Ovary (tissue), 10 donors: ENCODE measurements at places on chromosomes 4 and X.

GRCh38 chrX:50073601-50074000 lies 127.2 kb downstream of the AKAP4 start:
- DNase-seq = no peak

DNA sequence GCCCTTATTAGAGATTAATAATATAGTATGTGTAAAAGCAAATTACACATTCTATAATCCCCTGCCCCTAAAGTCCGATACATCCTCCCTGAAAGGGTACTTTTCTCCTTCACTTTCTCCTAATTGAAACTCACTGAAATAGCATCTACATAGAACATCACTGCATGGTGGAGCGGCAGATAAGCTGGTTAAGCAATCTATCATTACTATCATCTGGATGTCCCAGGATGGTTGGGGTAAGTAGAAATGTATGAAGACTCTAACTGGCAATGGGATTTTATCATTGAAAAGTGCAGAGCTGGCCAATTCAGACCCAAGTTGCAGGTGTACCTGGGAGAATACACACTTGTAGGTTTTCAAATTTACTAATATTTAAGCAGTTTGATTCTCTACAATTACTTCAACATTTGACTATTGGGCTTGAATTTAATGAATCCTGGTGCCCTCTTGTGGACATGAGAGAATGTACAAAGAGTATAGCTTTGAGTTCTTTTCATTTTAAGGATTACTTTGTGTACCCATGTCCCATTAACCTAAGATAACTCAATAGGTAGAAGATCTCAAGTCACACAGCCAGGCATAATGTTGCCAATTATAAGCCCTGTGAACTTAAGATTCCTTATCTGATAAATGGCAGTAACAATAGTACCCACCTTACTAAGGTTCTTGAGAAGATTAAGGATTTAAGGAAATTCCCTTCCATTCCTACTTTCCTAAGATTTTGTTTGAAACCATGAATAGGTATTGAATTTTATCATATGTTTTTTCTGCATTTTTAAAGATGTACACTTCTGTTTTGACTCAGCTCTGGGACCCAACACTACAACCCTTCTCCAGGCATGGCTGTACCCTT lies 69.8 kb downstream of the SHROOM3 start:
- DNase-seq = no peak

GRCh38 chr4:110287130-110287529 lies 88.7 kb upstream of the ELOVL6 start:
- no peak for DNase-seq

GRCh38 chr4:52081216-52081615 lies 30.1 kb downstream of the SPATA18 start:
- DNase-seq = no peak

DNA sequence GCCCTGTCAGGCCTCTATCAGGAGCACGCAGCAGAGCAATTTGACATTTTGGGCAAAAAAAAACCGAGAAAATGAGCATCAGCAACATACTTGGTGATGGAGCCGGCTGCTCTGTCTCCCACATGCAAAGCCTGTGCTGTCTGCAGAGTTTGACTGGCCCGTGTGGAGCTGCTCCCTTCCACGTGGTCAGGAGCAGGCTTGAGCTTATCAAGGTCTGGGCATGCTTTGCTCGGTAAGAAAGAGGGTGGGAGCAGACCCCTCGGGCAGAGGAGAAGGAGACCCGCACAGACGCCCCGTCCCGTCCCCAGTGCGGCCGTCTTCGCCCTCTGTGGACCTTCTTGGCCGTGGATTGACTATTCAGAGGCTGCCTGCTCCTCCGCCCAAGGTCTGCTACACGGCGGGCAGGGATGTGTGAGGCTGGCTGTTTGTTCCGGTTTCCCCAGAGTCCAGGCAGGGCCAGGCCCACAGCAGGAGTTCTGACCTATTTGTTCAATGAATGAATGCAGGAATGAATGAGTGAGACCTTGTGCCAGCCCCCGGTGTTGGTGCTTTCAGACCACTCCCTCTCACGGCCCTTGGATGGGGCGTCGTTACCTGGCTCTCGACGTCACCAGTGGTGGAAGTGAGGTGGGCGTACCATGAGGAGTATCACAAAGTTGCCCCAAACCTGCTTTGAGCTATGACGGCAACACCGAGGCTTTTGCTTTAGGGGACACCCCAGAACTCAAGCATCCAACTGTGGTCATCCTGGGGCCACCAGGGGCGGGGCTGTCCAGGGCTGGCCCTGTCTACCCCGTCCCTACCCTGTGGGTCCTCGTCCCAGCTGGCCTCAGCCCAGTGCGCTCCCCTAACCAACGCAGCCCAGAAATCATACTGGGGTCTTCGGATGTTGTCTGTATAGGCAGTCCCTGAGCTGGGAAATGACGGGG lies 54.7 kb upstream of the ADRA2C start:
- DNase-seq = no peak

- no peak for DNase-seq
Measured at GRCh38 chr4:150229520-150229919, 151.3 kb downstream of the DCLK2 start.

DNA sequence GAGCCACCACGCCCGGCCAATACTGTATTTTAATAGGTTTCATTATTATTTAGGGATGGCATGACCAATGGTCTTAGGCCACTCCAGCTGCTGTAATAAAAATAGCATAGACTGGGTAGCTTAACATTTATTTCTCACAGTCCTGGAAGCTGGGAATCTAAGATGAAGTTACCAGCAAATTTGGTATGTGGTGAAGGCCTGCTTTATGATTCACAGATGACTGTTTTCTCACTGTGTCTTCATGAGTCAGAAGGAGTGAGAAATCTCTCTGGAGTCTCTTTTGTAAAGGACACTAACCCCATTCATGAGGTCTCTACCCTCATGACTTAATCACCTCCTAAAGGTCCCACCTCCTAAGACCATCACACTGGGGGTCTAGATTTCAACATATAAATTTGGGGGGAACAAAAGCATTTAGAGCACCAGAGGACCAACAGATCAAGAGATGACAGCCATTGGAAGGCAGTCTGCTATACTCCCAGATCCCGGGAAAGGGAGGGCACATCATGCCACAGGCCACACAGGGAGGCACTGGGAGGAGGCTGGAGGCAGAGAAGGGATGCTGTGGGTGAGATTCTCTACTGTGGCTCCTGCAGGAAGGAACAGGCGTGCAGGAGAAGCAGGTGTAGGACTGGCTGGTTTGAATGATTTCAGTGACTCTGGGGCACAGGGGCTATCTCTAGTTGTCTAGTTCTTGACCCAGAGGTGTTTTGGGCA lies 335.8 kb upstream of the SFRP2 start:
- no peak for DNase-seq

- DNase-seq = no peak
Measured at GRCh38 chr4:109494563-109494962, 60.9 kb downstream of the SEC24B start.

DNA sequence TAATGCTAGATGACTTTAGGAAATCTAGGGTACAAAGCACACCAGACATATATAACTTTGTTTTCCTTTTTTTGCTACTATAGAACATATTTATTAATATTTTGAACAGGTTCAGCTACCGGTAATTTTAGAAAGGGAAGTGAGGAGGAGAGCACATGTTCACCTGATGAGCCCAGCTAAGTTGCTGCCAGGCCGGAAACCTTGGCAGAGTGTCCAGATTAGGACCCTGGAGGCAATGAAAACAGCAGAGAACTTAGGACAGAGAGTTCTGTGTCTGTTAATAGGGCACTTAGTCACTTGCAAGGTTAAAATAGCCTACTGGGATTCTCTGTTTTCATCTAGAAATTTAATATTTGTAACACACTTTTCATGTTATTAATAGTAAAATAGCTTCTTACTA lies 348.9 kb upstream of the CPEB2 start:
- no peak for DNase-seq

DNA sequence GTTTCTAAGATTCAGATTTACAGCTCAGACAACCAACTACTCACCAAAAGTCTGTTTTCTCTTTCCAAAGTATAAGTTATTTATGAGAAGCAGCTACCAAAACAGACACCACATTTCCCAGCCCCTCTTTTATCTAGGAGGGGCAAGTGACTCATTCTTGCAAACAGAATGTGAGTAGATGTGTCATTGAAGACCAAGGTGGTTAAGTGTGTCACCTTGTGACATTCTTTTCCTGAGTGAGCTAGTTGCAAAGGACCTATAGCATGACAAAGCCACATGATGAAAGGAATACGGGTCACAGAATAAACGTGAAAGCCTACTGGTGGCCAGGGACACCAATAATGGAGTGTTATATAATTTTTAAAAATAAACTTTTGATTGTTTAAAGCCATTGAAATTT lies 50.0 kb downstream of the SLC7A11 start:
- no peak for DNase-seq

- no peak for DNase-seq
Measured at GRCh38 chrX:2657532-2658113, 33.5 kb upstream of the CD99 start.

GRCh38 chr4:107826421-107826980 lies 1.8 kb downstream of the SGMS2 start:
- DNase-seq = no peak

GRCh38 chr4:183008492-183008891 lies 90.6 kb upstream of the WWC2 start:
- no peak for DNase-seq

GRCh38 chr4:131547506-131547981 lies 1601.5 kb upstream of the PCDH10 start:
- no peak for DNase-seq

GRCh38 chr4:184845367-184846021 lies 19.7 kb upstream of the ACSL1 start:
- no peak for DNase-seq

DNA sequence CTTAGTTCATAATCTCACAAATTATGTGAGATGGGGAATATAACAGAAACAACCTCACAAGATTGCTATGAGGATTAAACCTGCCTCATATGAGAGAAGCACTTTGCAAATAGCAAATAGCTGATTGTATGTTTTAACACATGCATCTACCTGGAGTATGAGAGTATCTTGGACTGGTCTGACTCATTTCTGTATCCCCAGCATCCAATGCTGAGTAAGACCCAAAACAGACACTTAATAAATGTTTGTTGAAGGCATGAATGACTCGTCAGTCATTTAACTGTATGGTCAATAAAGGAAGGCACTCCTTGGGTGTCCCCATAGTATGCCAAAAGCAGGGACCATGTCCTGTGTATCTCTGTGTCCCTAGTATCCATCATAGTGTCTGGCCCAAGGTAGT lies 350.9 kb upstream of the F9 start:
- DNase-seq = no peak

DNA sequence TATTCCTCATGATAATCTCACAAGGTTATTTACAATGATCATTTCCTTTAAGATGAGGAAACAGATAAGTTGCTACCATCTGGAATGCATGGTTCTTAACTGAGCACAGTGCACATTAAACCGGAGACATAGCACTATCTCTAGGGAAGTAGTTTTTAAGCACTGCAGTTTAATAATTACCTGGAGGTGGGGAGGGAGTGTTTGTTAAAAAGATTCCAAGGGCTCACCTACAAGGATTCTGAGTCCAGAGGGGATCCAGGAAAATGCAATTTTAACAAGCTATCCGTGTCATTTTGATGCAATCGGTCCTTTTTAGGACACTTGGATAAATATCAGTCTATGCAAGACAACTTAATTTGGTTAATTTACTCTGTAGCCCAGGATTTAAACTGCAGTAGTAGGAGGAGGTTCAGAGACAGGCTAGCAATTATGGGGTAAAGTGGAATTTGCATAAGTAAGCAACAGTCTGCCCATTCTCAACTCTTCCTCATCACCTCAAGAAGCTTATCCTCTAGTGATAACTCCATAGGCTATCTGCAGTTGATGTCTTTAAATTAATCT lies 2.8 kb upstream of the PDLIM5 start:
- no peak for DNase-seq

DNA sequence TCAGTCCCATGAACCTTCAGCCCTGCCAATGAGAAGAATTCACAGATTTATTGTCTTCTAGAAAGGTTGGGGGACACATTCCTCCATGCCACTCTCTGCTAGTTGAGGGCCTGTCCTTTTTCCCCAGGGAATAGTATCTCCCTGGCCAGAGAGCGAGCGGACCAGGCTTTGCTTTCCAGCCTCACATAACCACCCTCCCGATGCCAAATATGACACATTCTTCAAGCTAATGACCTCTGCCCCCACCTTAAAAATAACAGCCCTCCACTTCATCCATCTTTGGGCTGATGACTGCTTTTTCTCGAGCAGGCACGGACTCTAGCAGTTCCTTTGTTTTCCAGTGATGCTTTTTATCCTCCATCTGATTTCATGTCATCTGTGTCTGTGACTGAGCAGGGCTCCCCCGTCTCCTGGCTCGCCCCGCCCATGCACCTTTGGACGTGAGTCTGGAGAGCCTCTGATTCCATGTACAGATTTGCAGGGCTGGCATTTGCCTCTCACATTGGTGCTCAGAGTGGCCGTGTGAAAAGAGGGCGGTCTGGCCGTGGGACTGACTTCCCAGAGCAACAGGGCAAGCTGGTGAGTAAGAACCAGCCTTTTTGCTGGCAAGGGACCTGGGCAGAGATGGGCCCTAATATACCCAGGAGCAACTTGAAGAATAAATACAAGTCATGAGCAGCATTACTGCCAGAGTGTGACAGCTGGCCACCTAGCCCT lies 279.8 kb downstream of the BCOR start:
- DNase-seq = no peak
